ENCODE measurements at places on chromosomes 6 and 20. TPM values are rescaled to one million over a fixed set of nuclear protein-coding genes. Genes with fewer than 3 reads are reported as not detected.

NR2E1 gene
- 1.7 TPM for total RNA-seq

NMBR gene
- total RNA-seq, result not detected

RRAGD gene
- 98.9 TPM for total RNA-seq

RAD21L1 gene
- total RNA-seq, result not detected

PTGIS gene
- 1.2 TPM for total RNA-seq

MICB gene
- 0.73 TPM for total RNA-seq

MKKS gene
- total RNA-seq, result 14.3 TPM

SIRPD gene
- total RNA-seq, result 0.14 TPM

CPNE5 gene
- total RNA-seq, result 2.0 TPM

Measured in motor neuron (in vitro differentiated cells).